ENCODE measurements at places on chromosomes 16 and 17. TPM values are rescaled to one million over a fixed set of nuclear protein-coding genes. Genes with fewer than 3 reads are reported as not detected.

DNA sequence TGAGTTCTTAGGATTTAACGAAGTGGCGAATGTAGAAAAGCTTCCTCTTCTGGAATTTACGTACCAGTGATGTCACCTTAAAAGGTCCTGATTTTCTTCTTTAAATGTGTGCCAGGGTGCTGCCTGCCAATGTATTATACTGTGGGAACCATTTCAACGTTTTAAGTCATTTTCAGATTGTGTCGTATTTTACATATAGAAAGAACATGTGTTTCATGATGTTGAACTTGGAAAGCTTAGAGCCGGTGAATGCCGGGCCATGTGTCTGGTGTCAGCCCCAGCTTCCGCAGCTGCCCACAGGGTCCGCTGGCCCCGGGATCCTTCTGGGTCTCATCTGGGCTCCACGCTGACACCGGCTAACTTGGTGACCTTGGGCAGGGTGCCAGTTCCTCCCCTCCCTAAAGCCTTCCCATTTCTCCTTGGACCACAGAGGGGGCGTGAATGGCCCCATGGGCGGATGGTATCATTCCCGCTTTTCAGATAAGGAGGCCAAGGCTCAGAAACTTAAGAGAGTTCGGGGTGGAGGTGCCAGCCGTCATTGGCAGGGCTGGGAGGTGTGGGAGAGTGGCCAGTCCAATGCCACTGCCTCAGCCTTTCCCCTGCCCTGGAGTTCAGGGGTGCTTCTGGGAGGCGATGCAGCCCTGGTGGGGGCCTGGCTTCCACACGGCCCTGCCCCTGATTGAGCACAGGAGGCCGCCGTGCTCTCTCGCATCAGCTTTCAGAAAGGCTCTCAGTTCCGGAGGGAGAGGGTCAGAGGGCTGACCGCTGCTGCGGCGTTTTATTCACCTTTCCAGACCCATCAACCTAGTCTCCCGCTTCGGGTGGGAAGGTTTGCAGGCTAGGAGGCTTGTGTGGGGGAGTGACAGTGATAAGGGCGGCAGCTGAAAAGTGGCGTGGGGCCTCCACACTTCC is 68.8 kb upstream of the CIBAR2 start:
- DNase-seq: no peak

The WSCD1 gene
- total RNA-seq: 12.7 TPM

The SYT17 gene
- 4.4 TPM for total RNA-seq

The HSPB9 gene
- not detected for total RNA-seq

The MT1E gene
- total RNA-seq: 51.2 TPM

GRCh38 chr16:14121142-14121541 is 50.0 kb downstream of the MRTFB start:
- no peak for DNase-seq

The KRT20 gene
- total RNA-seq: not detected

The ZACN gene
- not detected for total RNA-seq

GRCh38 chr17:49990921-49991320 is 4.1 kb downstream of the DLX3 start:
- no peak for DNase-seq

GRCh38 chr17:35788477-35789368 is 6.7 kb downstream of the MMP28 start:
- DNase-seq: no peak

DNA sequence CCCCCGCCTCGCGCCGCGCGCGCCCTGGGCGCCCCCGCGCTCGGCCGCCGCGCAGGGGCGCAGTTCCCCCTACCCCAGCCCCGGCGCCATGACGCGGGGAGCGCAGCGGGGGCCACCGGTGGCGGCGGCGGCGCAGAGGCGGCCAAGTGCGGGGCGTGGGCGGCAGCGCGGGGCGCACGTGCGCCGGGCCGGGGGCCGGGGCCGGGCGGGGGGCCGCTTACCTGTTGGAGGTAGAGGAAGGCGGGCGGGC is 108.3 kb downstream of the ENGASE start:
- DNase-seq: no peak

- DNase-seq: no peak
Observed at GRCh38 chr17:46847204-46848191, 3.9 kb upstream of the WNT9B start.

- no peak for DNase-seq
Observed at GRCh38 chr17:51423421-51424160, 163.2 kb downstream of the UTP18 start.

DNA sequence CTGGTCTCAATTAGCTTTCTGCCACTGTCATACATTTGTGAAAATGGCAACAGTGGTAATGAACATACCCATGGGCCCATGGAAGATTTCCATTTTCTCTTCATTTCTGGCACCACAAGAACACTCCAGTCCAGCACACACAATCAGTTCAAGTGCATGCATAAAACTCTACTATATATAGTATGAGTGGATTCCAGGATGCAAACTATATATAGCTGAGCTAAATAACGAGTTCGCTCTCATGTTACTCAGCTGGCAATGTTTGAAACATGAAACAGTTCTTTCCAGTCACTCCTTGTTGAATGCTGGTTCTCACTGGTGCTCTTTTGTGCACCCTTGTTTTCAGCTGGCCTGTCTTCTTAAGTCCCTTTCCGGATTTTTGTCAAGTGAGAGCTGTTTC is 75.2 kb upstream of the DHX40 start:
- DNase-seq: no peak

DNA sequence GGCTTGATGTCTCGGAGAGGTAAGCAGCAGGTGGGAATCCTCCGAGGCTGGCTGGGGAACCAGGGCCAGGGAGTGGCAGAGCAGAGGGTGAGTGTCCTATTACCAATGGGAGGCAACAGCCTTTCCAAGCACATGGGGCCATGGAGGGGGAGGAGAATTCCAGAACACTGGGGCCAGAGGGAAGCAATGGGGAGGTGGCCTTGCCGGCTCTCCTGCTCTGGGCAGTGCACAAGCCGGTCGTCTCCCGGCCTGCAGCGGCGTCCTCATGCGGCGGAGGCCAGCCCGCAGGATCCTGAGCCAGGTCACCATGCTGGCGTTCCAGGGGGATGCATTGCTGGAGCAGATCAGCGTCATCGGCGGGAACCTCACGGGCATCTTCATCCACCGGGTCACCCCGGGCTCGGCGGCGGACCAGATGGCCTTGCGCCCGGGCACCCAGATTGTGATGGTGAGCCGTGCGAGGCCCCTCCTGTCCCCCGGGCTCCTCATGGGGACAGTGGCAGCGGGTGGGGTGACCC is 21.9 kb downstream of the SGSH start:
- DNase-seq: no peak

The IRX5 gene
- not detected for total RNA-seq

The PRR15L gene
- not detected for total RNA-seq

DNA sequence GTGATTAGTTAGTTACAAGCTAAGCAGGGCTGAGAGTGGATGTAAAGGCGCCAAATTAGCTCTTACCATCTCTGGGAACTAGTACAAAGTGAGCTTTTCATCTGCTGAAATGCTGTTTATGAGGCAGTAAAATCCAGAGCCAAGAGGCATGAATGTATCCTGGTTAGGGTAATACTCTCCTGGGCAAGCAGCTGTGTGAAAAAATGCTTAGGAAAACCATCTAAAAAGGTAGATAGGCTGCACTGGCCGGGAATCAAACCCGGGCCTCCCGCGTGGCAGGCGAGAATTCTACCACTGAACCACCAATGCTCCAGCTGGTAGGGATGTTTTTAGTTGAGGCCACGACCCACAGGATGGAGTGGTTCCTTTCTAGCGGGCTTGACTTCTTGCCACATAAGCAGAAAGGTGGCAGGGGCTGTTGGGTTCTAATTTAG is 23.0 kb downstream of the VAC14 start:
- DNase-seq: peak; percentile 33

The TEX2 gene
- 36.6 TPM for total RNA-seq

- DNase-seq: no peak
Observed at GRCh38 chr16:77820340-77820739, 32.0 kb downstream of the VAT1L start.

- no peak for DNase-seq
Observed at GRCh38 chr16:70407811-70408274, 31.1 kb downstream of the ST3GAL2 start.

- DNase-seq: no peak
Observed at GRCh38 chr16:85682516-85682915, 6.2 kb downstream of the GINS2 start.

The AURKB gene
- total RNA-seq: not detected

DNA sequence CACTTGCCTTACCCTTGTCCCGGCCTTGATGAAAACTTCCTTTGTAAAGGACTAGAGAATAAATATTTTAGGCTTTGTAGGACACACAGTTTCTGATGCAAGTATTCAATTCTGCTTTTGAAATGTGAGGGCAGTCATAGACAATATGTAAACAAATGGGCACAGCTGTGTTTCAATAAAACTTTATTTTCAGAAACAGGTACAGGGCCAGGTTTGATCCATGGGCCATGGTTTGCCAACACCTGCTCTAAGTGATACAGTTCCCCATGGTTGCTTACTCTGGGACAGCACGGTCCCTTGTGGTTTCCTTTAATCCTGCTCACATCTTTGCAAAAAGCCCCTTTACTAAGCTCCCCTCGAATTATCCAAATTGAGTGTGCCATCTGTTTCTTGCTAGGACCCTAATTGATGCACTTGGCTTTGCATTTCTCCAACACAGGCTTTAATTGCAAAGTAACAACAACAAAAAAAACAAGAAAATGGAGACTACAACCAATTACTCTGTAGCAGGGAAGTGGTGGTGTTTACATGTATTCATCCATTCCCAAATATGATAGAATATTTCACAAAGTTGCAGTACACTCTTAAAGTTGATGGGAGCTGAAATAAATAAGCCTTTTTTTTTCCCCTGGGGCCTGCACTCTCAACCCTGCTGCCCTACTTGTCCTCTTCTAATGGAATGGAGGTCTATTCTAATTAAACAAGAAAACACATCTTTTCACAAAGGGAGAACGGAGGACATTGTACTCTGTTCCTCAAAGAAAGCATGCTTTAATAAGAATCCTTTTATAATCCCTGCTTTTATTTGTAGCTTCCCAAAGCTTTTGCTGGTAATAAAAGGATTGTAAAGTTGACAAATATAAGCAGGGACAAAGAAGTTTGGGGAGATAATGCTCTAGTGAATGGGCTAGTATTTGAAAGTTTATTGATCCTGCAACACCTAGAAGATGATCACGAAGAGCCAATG is 37.7 kb upstream of the TOX3 start:
- DNase-seq: no peak

- DNase-seq: no peak
Observed at GRCh38 chr16:79045191-79045590, 555.3 kb downstream of the MAF start.

GRCh38 chr17:41437769-41438168 is 3.0 kb downstream of the KRT38 start:
- no peak for DNase-seq

DNA sequence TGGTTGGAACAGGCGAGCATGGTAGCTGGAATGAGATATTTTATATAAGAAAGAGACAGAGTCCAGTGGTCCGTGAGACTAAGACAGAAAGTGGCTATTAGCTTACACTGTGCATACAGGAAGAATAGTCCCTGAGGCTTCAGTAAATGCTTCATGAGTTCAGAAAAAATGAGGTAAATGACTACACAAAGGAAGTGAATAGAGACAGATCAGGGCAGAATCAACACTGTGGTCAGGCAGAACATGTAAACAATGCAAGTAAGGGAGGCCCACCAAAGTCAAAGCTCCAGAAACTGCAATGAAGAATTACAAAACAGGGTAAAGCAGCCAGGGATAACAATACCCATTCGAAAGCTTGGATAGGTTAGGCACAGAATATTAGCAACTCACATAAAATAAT is 4.8 kb downstream of the ABCA10 start:
- DNase-seq: no peak

DNA sequence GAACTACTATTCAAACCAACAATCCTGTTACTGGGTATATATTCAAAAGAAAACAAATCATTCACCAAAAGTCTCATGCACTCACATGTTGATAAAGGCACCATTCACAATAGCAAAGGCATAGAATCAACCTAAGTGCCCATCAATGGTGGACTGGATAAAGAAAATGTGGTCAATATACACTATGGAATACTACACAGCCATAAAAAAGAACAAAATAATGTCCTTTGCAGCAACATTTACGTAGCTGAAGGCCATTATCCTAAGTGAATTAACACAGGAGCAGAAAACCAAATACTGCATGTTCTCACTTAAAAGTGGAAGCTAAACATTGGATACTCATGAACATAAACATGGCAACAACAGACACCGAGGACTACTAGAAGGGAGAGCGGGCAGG is 41.9 kb downstream of the KCNJ16 start:
- DNase-seq: no peak
